ENCODE measurements at places on chromosomes 16 and 17.

GRCh38 chr16:11386054-11386680 is 40.9 kb downstream of the RMI2 start:
- DNase-seq: no peak

GRCh38 chr17:16920628-16921020 is 51.3 kb downstream of the TNFRSF13B start:
- DNase-seq: no peak

DNA sequence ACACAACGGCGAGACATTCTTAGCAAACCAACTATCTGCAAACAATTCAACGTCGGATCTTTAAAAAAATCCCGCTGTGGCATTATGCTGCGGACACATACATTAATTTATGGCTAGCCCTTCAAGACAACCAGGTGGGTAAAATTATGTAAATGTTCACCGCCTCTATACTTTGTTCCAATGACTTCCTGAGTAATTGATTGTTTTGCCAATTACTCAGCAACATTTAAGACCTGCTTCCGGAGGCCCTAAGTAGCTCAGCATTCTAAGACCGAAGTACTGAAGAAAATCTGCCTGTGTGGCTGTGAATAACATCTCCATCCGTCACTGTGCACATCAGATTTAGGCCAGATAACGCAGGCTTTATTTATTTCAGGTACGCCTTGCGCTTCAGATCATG is 23.3 kb downstream of the QPRT start:
- no peak for DNase-seq

GRCh38 chr17:33302394-33302793 is 9.3 kb upstream of the ASIC2 start:
- DNase-seq: no peak

DNA sequence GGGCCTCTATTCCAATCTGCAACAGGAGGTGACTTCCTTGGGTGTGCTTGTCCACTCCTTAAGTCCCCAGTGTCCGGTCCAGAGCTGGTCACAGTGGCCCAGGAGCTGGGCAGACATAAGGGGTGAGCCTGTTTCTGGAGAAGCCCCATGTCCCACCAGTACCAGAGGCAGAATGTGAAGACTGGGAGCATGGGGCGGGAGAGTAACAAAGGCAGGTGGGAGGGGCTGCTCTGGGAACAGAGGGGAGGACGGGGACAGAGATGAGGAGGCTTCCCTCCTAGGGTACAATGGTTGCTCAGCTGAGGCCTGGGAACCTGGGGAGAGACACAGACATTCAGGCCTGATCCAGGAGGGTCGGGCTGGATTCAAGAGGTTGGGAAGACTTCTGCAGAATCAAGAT is 323.3 kb upstream of the TNRC6C start:
- DNase-seq: no peak

DNA sequence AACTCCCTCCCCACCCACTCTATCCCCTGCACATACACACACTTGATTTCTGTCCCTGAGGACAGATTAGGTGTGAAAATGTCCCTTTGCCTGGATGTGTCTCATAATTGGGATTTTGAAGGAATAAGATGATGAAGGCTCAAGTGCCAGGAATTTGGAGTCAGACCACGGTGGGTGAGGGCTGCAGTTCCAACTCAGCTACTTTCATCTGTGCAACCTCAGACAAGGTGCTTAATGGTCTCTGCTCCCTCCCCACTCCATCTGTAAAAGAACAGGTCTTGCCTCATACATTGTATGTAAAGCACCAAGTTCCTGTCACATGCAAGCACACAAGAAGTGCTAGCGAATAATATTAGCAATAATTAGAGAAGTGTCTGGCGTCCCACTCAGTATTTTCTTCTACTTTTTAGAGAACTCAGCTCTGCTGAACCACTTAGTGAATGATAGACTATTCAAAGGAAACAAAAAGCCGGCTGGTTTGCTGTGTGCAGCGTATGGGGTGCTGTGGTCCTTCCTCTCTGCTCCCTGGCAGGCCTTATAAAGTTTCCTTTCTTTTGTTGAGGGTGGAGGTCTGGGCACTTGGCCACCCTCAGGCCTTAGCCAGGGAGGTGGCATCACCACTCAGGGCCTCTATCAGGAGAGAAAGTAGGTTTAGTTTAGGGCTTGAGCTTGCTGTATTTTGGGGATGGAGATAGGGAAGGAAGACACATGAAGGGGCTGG is 6.4 kb downstream of the TBX4 start:
- no peak for DNase-seq

DNA sequence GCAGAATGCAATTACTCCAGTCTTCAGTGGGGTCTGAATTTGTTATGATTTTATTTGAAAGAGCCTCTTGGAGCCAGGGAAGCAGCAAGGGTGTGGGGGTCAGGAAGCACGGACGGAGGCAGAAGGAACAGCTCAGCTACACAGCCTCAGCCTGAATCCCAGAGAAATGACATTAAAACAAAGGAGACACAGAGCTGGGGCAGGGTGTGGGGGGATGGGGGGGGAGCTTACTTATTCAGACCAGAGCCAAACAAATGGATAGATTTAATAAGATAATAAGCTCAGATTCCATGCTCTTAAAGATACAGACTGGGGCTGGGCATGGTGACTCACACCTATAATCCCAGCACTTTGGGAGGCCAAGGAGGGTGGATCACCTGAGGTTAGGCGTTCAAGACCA is 195.3 kb downstream of the ZNF423 start:
- DNase-seq: no peak

DNA sequence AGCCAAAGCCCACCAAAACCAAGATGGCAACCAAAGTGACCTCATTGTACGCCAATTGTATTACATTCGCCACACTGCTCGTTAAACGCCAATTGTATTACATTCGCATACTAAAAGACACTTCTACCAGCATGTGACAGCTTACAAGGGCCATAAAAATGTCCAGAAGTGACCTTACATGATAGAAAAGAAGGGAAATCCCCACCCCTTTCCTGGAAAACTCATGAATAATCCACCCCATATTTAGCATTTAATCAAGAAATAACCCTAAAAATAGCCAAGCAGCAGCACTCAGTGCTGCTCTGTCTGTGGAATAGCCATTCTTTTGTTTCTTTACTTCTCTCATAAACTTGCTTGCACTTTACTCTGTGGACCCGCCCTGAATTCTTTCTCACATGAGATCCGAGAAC is 25.7 kb downstream of the PSMD7 start:
- DNase-seq: no peak

- no peak for DNase-seq
Observed at GRCh38 chr17:17531156-17531555, 35.0 kb upstream of the RASD1 start.

- no peak for DNase-seq
Observed at GRCh38 chr17:73591296-73592078, 52.8 kb downstream of the SDK2 start.

GRCh38 chr16:3995001-3995400 is 114.5 kb upstream of the CREBBP start:
- DNase-seq: no peak

DNA sequence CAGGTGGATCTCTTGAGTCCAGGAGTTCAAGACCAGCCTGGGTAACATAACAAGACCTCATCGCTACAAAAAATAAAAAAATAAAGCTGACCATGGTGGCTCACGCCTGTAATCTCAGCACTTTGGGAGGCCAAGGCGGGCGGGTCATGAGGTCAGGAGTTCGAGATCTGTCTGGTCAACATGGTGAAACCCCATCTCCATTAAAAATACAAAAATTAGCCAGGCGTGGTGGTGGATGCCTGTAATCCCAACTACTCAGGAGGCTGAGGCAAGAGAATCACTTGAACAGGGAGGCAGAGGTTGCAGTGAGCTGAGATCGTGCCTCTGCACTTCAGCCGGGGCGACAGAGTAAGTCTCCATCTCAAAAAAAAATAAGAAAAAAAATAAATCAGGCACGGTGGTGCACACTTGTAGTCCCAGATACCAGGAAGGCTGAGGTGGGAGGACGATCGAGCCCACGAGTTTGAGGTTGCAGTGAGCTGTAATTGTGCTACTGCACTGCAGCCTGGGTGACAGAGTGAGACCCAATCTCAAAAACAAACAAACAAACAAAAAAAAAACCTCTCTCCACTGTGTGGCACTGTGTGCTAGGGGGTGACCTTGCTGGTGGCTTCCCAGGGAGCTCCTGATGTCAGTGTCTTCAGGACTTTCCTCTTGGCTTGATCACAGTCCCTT is 19.8 kb upstream of the MAPK3 start:
- DNase-seq: peak; percentile 41

DNA sequence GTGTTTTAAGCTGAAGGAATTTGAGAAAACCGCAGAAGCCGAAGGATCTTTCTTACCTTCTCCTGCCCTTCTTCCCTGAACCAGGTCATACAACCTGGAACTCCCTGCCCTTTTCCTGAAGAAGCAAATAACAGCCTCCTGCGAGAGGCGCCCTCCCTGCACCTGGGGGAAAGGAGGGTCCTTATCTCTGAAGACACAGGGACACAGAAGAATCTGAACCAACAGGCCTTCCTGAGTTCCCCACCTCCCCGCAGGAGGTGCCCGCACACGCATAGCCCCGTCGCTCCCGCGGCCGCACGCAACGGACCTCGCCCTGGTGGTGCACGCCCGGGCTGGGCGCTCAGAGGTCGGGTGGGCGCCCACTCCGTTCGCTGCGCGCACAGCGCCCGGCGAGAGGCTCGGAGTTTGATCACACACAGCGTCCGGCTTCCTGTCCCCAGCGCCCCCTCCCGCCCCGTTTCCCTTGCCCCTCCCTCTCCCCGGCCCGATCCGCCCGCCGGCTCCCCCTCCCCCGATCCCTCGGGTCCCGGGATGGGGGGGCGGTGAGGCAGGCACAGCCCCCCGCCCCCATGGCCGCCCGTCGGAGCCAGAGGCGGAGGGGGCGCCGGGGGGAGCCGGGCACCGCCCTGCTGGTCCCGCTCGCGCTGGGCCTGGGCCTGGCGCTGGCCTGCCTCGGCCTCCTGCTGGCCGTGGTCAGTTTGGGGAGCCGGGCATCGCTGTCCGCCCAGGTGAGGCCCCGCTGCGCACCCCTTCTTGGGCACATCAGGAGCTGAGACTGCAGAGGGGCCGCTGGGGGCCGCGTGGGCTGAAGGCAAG is at the start of gene TNFSF12:
Gene TNFSF12 (plus strand): TSS at position 474 of the 816 bp plus-strand sequence. CDS start 96 bp downstream, at position 570.
- DNase-seq: no peak

DNA sequence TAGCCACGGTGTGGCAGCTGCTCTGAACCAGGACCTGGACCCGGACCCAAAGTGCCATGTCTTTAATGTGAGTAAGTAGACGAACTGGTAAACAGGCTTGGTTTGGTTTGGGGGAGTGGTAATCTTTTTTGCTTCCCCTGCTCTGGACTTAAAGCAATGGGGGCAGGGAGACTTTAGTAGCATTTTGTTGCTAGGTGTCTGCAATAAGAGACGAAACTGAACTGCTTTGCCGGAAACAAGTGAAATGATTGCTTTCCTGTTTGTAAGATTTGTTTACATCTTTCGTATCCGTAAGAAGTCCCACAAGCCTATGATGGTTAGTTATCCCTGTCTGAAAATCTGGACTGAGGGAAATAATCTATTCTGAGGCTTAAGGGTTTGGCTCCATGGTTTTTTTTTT is 21.5 kb downstream of the PRCD start:
- DNase-seq: no peak

DNA sequence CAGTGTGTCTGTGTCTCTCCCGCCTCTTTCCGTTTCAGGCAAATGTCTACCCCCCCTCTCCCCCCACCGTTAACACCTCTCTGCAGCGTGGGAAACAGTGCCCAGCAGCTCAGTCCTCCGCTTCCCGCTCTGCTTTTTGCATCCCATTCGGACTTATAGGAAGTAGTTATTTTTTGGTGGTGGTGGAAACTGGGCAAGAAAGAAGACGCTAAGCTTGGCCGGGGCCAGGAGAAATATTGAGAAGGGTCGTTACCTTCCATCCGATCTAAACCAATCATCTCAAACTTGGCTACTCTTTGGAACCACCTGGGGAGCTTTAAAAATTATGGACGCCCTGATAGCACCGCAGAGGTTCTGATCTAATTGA is 499 bp upstream of the HLF start:
- peak; percentile 41 for DNase-seq

GRCh38 chr17:77531002-77531401 is 390.2 kb downstream of the SEC14L1 start:
- DNase-seq: no peak

DNA sequence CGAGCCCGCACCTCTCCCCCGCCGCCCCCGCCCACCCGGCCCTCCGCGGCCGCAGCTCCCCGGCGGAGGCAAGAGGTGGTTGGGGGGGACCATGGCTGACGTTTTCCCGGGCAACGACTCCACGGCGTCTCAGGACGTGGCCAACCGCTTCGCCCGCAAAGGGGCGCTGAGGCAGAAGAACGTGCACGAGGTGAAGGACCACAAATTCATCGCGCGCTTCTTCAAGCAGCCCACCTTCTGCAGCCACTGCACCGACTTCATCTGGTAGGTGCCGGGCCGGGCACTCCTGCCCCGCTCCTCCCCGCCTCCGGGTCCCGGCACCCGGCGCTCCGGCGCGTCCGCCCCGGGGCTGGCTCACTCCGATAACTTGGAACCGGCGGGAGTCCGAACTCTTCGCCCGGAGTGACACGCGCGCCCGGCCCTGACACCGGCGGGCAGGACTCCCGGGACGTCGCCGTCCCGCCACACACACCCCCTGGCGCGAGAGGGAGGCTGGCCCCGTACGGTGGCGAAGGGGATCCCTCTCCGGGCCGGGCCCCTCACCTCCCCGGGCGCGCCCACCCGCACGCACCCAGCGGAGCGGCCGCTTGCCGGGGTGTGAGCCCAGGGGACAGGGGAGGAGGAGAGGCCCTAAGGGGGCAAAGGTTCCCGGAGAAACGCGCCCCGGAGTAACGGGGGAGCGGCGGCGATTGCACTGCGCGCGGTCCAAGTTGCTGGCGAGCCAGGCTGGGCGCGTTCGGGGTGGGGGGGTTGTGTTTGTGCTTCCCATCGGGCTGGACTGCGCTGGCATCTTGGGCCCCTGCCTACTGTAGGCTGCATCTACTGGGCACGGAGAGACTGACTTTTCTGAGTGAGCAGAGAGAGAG is 581 bp downstream of the PRKCA start:
- DNase-seq: peak; percentile 55

- no peak for DNase-seq
Observed at GRCh38 chr17:17757391-17757791, 76.1 kb downstream of the RAI1 start.

GRCh38 chr17:39402890-39403605 is 1.6 kb upstream of the FBXL20 start:
- no peak for DNase-seq

GRCh38 chr16:30183233-30184095 is at the start of gene CORO1A:
Gene CORO1A, plus strand, starts transcription at chr16:30183602. Its CDS starts 1,608 bp downstream, at chr16:30185210.
- peak; percentile 91 for DNase-seq

DNA sequence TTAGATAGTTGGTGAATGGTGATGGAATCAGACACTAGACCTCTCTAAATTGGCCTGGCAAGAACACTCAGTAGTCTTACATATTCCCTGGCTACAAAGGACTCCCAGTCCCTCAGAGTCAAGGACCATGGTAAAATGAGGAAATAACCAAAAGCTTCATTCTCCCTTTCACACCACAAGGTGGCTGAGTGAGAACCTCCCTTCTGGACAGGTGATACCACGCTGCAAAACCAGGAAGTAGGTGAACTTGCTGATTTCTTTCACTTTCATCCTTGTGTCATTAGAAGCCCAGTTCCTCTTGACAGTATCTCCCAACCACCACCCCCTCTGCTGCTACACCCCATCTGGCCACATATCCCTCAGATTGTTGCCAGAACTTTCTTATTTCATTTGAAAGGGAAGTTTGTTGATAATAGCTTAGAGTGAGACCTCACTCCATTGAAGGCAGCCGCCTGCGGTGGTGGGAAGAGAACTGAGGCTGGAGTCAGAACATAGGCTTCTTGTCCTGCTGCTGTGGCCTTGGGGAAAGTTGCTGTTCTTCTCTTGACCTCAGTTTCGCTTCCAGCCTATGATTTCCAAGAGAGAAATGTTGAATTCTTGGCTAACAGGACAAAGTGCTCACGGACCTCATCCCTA is 290.6 kb upstream of the CCL2 start:
- DNase-seq: no peak

Data from cerebellar cortex (tissue), 1 donor.